ENCODE measurements at places on chromosomes 12 and 14.
A peak's percentile ranks its signal among the peaks of the same experiment; 100 is the strongest.

DNA sequence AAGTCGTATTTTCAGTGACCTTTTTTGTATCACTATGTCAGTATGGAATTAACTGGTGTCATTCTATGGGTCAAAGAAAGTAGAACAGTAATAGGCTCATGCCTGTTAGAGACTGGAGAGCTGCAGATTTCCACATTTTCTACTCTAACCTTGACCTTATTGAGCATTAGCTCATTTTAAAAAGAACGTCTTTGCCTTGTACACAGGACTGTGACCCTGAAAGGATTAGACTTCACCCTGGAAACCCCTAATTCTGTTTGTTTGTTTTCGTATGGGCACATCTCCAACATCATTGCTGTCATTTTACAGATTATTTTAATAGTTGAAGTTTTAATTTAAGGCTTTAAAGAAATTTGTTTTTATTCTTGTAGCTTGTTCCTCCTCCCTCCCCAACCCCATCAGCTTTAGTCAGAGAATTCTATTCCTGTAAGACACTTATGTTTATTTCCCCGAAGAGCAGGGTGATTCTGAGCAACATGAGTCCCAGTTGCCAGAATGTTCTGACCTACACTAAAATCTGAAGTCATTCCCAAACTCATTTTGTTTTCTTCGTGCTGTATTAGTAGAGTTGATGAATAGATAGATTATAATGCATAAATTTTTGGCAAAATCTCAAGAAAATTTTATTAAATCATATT lies 451.3 kb downstream of the FOXG1 start:
- no peak for DNase-seq

DNA sequence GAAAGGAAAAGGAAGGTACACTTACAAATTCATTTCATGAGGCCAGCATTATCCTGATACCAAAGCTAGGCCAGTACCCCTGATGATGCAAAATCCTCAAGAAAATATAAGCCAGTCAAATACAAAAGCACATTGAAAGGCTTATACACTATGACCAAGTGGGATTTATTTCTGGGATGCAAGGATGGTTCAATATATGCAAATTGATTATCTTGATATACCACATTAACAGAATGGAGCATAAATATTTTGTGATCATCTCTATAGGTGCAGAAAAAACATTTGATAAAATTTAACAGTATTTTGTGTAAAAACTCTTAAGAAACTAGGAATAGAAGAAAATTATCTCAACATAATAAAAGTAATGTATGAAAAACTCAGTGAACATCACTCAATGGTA lies 97.0 kb upstream of the BCAT1 start:
- no peak for DNase-seq

DNA sequence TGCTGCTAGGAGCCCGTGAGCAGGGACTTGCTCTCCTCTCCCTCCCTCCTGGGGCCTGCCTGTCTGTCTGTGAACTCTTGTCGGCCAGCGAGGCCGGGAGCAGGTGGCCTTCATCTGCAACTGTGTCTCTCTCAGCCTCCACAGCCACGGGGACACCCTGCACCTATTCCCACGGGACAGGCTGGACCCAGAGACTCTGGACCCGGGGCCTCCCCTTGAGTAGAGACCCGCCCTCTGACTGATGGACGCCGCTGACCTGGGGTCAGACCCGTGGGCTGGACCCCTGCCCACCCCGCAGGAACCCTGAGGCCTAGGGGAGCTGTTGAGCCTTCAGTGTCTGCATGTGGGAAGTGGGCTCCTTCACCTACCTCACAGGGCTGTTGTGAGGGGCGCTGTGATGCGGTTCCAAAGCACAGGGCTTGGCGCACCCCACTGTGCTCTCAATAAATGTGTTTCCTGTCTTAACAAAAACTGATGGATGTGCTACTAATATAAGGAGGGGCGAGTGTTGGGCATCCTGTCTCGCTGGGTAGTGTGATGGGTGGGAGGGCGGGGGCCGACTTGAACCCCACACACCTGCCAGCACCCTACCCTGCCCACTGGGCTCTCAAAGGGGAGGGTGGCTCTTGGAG lies 34.8 kb downstream of the MEG3 start:
- no peak for DNase-seq

- DNase-seq: peak; percentile 88
Measured at GRCh38 chr12:570435-570920, 92.8 kb downstream of the NINJ2 start.

DNA sequence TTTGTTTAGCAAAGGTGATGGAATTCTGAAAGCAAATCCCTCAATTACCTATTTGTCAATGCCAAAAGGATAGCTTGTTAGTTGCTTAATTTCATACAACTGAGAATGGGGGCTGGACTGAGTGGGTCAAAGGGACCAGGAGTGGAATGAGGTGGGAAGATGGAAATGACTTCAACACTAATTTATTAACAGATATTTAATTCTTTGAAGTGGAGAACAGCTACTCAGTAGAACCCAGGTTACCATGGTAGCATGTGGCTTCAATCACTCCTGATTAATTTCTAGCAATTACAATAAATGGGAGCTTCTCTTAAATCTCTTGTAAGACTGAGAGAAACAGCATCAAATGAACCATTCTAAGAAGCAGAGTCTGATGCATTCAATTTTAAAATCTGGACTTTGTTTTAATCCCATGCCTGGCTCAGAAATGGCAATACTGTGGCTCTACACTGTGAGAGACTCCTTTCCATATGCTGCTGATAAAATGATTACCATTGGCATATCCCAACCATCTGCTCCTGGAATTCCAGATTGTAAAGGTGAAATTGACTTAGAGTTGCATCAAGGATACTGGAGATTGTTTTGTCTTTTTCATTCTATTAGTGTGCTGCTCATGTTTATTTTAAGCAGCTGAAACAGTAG lies 607.8 kb downstream of the SNAPC1 start:
- DNase-seq: no peak

Measured in LHCN-M2 (cell line).